Stimulated activated CD8-positive, alpha-beta memory T cell treated with anti-CD3 and anti-CD28 coated beads, Interleukin-4, amount 100 ng/mL, for 48 hours (primary cell): ENCODE measurements at places on chromosomes 13 and 19.
A peak's percentile ranks its signal among the peaks of the same experiment; 100 is the strongest.

GRCh38 chr13:33953781-33954180, 135.8 kb downstream of the RFC3 start:
- DNase-seq, result no peak

GRCh38 chr19:2014731-2015607, 545 bp downstream of the BTBD2 start:
- DNase-seq, result peak; percentile 40

DNA sequence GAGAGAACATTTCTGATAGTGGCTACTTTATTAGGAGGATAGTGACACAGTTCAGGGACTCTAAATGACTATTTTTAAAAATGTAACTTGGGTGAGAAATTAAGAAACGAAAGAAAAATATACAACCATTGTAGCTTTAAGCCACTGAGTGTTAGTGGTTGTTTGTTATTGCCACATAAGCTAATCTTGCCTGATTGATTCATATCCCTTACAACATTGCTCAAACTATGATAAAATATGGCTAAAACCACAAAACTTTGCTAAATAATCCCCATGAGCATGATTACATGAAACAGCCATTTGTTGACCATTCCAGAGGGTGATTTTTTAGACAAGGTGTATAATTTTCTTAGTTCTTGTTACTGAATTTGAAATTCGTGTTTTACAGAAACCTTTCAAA, 343.4 kb downstream of the SLITRK5 start:
- DNase-seq, result no peak

- peak; percentile 72 for DNase-seq
Measured at GRCh38 chr19:6108721-6109633, 1.3 kb downstream of the RFX2 start.

DNA sequence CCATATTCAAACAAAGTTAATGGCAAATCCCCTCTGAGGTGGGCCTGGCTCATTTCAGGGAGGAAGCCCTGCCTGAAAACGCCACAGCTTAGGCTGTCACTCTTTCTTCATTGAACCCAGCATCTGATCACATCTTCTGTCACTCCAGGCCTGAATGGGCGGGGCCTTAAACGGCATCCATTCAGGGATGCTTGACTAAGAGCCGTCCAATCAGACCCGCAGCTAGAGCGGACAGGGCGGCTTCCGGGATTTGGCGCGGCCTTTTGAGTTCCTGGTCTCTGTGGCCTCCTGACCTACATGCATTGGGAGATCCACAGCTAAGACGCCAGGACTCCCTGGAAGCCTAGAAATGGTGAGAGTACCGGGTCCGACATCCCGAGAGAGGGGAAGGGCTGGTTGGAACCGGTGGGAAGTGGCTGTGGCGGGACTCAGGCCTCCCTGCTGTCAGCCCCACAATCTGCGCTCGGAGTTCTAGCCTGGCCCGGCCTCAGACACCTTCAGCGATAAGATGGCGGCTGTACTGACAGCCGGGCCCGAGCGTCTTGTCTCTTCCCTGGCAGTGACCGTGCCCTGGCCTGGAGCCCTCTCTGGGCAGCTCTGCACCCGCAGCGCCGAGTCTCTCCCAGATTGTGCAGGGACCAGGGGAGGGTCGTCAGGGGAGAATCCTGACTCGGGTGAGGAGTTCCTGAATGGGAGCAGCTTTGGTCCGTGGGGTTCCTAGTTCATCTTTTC, at the start of gene ZNF723:
TSS of gene ZNF723 (plus strand) at position 261 of the 732 bp plus-strand sequence. CDS start at position 350, 89 bp downstream.
- DNase-seq, result no peak

GRCh38 chr13:21823949-21824348, 153.1 kb downstream of the FGF9 start:
- DNase-seq, result no peak

GRCh38 chr19:41307954-41308449, 2.0 kb upstream of the CCDC97 start:
- no peak for DNase-seq

- DNase-seq, result peak; percentile 44
Measured at GRCh38 chr19:8610041-8610935, at the start of gene ADAMTS10. TSS of gene ADAMTS10 (minus strand) at chr19:8610715. CDS start at chr19:8605710, 5,005 bp downstream.
